Karpas-422 (cell line): ENCODE measurements at places on chromosomes 3 and 15.

- no peak for DNase-seq
Measured at GRCh38 chr3:197327701-197328100, 29.3 kb upstream of the DLG1 start.

- no peak for DNase-seq
Measured at GRCh38 chr3:105343991-105344390, 22.7 kb upstream of the ALCAM start.

DNA sequence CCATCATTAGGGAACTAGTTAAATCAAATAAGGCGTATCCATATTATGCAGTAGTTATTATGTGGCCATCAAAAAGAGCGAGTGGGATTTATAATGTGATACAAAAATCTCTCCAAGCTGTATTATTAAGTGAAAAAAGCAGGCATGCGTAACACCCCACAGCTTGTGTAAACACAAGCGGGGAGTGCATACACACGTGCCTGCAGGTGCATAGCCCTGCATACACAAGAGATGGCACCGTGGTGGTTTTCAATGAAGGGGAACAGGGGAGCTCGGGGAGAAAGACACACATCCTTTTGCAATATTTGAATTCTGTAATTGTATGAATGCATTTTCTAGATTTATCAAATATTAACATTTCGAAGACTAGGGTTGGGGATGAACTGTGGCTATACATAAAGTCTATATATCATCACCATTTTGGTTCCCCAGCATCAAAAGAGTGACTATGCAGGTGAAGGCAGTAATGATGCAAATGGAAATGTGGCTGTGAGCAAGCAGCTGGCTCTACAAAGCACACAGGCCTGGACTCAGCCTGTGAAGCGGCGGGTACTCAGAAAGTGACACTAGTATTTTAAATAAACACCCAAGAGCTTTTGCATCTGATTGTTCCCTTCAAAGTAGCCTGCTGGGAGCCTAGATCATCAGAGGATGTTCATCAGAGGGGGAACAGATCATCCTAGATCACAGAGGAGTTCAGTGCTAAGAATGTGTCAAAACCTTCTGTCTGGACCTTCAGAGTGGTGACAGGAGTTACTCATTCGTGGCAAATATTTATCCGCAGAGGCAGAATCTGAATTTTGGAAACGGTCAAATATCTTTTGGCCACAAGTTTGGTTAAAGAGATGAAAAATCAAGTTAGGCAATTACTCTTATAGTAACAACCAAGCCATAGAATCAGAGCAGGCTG, 9.4 kb upstream of the KIF7 start:
- DNase-seq, result no peak

DNA sequence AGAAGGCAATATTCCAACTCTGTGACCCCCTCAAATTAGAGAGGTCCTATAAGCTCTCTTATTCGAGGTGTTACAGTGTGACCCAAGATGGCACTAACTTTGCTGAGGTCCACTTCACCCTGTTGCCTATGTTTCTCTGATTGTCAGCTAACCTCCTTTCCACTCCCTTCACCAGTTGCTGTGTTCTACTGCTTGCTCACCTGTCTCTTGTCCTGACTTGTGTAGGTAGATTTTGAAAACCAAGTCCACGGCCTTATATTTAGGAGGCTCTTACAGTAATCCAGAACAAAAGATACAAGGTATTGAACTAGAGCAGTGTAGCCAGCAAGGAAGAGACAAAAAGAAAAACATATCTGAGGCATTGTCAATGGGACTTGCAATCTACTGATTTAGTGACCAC, 20.1 kb upstream of the GSK3B start:
- no peak for DNase-seq

DNA sequence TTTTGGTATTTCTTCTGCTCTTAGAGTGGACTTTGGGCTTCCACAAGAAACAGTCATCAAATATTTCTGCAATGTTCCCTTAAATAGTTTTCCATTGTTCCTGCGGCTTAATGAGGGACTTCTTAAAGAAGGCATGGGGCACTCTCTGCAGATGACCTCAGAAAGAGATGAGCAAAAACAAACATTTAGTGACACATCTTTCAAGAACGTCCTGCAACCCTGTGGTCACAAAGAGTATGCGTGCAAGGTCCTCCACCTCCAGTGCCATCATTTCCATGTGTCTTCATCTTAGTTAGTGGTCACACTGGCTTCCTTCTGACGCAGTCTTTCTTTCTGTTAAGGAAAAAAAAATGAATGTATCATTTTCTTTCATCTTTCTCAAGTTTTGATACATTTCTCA, 56.2 kb downstream of the GREM1 start:
- no peak for DNase-seq

DNA sequence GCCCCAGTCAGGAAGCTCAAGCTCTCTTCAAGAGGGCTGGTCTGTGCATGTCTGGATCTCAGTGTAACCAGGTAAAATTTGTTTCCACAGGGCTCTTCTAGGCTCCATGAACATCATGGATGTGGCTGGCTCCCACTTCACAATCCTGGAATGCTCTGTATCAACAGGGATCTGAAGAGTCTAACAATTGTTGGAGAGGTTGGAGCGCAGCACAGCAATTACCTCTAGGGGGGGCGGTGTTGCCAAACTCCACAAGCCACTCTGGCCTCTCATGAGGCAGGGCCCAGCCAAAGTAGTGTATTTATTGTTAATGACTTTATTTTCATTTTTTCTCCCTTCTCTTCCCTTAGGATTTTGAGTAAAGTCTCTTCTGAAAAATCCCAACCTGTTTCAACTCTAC, 6.1 kb upstream of the EIF2B5 start:
- DNase-seq, result peak; percentile 70

GRCh38 chr3:70531063-70531657, 218.7 kb upstream of the MDFIC2 start:
- DNase-seq, result peak; percentile 44

- DNase-seq, result no peak
Measured at GRCh38 chr15:96344706-96345559, 14.4 kb downstream of the NR2F2 start.

GRCh38 chr3:48739955-48740823, 23.2 kb upstream of the IP6K2 start:
- DNase-seq, result peak; percentile 93

DNA sequence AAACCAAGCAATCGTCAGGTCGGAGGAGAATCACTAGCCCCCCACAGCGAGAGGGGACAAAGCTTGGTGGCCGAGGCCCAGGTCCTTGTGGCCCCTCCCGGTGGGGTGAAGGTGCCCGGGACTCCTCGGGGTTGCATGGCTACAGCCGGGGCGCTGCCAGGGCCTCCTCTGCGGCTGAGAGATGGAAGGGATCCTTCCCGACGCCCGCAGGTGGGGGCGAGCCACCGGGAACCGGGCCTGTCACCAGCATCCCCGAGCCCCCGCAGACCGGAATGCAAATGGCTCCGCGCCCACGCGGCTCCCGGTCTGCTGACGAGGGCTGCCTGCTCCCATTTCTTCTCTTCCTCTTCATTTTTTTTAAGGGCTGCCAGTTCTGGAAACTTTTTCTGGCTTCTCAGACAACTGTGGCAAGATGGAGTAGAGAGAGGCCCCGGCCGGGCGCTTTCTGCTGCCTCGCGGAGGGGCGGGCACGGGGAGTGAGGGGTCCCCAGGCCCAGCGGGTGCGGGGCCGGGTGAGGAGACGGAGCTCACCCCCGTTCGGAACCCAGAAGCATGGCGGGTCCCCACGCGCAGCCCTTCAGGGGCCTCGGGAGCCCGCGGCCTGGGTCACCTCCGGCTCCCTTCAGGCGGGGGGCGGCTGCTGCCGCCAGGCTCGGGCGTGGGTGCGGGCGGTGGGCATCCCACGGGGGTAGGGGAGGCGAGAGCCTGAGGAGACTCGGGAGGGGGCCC, 27.5 kb downstream of the MELTF start:
- peak; percentile 66 for DNase-seq

DNA sequence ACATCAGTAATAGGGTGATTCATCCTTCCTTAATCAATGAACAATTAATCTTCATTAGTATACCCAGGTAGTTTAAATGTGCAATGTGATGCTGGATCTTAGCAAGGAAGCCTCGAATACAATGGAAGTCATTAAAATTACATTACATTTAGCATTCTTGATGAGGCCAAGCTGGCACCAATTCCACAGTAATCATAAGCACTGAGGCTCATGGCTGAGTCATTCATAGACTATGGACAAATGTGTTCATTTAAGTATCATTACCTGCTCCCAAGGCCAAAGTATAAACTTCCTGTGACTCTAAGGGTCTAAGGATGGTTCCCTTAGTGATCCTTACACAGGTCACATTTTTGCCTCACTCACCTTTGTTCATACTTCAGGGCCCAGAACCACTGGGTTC, 266.4 kb upstream of the CDIN1 start:
- DNase-seq, result no peak

DNA sequence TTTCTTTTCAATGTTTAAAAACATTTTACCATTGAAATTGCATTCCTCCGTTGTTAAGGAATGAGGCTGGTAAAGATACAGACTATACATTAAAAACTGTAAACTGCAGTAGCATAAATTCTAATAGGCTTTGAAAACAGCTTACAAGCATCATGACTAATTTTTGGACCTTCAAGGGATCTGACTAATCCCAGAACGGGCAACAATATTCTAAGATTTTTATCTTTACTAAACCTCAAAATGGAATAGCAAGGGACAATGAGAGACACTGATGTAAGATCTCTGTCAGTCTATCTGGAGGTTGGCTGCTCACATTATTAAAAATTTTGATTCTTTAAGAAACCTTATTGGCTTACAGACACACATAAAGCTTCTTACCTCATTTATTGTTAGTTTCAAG, 74.7 kb downstream of the BTD start:
- no peak for DNase-seq

GRCh38 chr3:141471160-141471559, 15.7 kb upstream of the RASA2 start:
- DNase-seq, result peak; percentile 48

DNA sequence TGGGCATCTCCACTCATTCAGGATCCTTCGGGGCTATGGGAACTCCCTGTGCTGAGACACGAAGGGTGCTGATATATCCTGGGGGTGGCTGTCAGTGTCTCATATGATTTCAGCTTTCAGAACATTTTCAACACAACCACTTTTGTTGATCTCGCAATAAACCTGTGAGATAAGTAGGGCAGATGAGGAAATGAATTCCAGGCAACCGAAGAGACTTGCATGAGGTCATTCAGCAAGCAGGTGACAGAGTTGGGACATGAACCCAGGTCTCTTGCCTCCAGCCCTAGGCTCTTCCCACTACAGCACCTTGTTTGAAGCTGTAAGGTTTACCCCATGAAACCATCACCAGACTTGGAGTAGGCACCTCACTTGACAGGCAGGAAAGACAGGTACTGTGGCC, 16.6 kb downstream of the DUOX1 start:
- no peak for DNase-seq

GRCh38 chr3:78741066-78741645, 1026.6 kb downstream of the ROBO1 start:
- peak; percentile 68 for DNase-seq

- no peak for DNase-seq
Measured at GRCh38 chr3:171462224-171462623, 2.0 kb upstream of the TNIK start.

GRCh38 chr3:61780016-61780415, 218.6 kb downstream of the PTPRG start:
- no peak for DNase-seq

- no peak for DNase-seq
Measured at GRCh38 chr3:10743366-10744097, 72.5 kb upstream of the SLC6A11 start.

- no peak for DNase-seq
Measured at GRCh38 chr3:24435584-24435983, 59.1 kb downstream of the THRB start.

DNA sequence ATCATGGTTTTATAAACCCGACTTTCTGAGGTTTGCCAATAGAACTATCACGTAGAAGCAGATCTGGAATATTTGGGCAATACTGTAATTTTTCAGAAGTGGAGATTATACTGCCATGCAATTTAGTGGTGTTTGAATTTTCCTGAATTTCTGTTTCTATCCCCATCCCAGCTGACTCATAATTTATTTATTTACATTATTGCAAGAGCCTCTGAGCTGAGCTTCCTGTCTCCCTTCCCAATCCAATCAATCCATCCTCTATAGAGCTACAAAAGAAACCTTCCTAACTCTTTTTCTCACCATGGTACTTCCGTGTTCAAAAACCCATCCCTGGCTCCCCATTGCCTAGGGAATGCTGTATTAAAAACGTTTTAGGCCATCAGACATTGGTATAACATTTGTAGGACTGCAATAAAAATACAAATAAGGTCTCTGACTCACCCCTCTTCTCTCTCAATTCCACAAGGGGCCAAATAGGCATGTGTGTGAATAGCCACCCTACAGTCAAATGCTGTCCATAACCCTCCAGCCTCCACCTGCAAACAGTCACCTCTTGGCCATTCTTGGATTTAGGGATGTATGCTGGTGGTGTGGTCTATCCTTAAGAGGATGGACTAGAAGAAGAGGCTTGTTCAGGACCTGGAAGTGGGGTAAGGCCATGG, 190.7 kb downstream of the CD47 start:
- DNase-seq, result no peak

DNA sequence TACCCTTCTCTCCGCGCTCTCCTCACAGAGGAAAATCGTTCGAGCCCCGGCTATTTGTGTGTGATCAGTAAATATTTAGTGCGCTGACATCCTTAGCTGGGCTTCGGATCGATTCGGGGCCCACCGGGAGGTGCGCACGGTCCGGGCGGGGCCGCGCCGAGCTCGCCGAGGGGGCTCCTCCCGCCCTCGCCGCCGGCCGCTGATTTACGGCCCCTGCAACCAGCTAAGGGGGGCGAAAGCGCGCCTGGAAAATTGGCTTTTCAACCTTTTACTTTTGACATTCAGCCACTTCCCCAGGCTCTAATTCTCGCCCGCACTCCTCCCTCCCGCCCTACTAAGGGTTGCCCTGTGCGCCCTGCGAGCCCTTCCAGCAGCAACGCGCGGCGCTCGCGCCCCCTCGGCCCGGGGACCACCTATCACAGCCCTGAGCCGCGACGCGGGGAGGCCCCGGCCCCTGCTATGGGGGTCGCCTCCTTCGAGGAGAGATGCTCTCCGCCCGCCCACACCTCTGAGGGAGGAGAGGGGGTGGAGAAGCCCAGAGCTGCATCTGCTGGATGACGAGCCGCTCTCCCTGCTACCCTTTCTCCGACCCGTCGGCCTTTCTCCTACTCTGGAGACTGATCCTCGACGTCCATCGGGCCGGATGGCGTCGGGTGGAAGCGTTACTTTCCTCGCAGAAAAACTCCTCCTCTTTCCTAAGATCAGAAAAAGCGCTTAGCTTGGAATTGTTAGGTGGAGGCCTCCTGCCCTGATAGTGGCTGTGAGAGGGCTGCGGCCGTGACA, 7.8 kb upstream of the NR2F2 start:
- DNase-seq, result no peak
